ENCODE measurements at places on chromosomes 2 and 18.

GRCh38 chr18:34707670-34708069 is 2.4 kb upstream of the DTNA start:
- no peaks in the 10 kb centered on the region for H3K4me1 ChIP-seq
- H3K4me3 ChIP-seq, result no peak overlapping the region
- no peaks in the 10 kb centered on the region for H3K36me3 ChIP-seq
- H3K27ac ChIP-seq, result no peak overlapping the region
- H3K27me3 ChIP-seq, result peaks cover 2% of the 10 kb centered on the region
- no peak for DNase-seq

- DNase-seq, result no peak
- H3K36me3 ChIP-seq, result no peaks in the 10 kb centered on the region
- H3K27me3 ChIP-seq, result no peaks in the 10 kb centered on the region
- no peak overlapping the region for H3K4me3 ChIP-seq
- peaks cover 21% of the 10 kb centered on the region for H3K4me1 ChIP-seq
Observed at GRCh38 chr2:168517816-168518215, 61.7 kb downstream of the CERS6 start.

DNA sequence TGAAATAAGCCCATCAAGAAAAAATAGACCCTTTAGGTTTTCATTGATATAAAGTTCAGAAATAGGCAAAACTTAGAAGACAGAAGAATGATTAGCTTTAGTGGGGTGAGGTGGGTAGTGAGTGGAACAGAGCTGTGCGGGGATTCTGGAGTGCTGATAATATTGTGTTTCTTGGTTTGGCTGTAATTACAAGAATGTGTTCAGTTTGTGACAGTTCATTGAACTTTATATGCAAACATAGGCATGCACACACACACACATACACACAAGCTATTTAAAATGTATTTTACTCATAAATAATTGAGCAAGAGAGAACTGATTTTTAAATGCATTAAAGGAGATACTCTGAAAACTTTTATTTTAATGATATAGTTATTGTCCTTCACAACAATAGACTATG is 17.1 kb downstream of the ARHGAP15 start:
- peaks cover 92% of the 10 kb centered on the region for H3K4me1 ChIP-seq
- H3K27me3 ChIP-seq, result no peaks in the 10 kb centered on the region
- H3K27ac ChIP-seq, result no peak overlapping the region
- H3K36me3 ChIP-seq, result peaks cover 25% of the 10 kb centered on the region
- no peak for DNase-seq

GRCh38 chr2:71326968-71327367 is 4.6 kb upstream of the ZNF638 start:
- H3K27ac ChIP-seq, result no peak overlapping the region
- no peak for DNase-seq
- no peak overlapping the region for H3K4me3 ChIP-seq
- H3K27me3 ChIP-seq, result no peaks in the 10 kb centered on the region
- H3K36me3 ChIP-seq, result peaks cover 13% of the 10 kb centered on the region
- peaks cover 3% of the 10 kb centered on the region for H3K4me1 ChIP-seq

DNA sequence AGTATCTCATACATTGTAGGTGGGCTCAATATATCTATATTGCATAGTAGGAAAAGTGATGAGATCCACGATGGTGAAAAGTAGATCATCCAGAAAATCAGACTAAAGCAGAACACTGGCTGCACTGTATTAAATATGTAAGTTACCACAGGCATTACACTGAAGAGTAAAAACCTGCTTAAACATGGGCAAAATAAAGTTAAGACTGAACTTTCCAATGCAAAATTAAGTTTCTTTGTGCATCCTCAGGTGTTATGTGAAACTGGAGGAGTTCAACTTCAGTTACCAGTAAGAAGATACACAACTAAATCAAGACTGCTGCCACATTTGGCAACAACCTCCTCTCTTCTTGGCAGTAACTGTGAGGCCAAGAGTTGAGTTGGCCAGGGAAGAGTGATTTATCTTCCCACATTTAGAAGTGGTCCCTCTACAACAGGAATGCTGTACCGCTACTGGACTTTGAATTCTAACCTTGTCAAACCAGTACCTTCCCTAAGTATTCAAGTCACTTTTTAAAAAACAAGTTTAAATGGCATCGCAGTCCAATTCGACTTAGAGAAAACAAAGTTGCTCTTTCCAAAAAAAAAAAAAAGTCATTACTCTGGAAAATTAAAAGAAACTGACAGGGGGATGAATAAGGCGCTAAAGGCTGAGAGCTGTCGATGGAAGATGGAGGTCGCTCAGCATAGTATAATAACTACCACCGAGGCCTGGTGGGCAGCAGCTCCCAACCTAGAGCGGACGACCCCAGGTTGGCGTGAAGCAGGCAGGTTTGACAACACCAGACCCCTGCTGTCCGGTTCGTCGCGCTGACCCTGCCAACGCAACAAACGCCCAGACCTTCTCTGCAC is 1.1 kb downstream of the MAP4K3 start:
- peak overlapping the region; percentile 56 for H3K27ac ChIP-seq
- DNase-seq, result no peak
- H3K36me3 ChIP-seq, result peaks cover 2% of the 10 kb centered on the region
- H3K4me1 ChIP-seq, result peaks cover 20% of the 10 kb centered on the region
- peak overlapping the region; percentile 89 for H3K4me3 ChIP-seq
- H3K27me3 ChIP-seq, result no peaks in the 10 kb centered on the region

All from activated B cell treated with CpG ODN at 0.5 μM for 24 hours (primary cell).